ENCODE measurements at places on chromosomes 3 and 15.

- DNase-seq = no peak
These were observed 160.4 kb upstream of the CGNL1 start for GRCh38 chr15:57215881-57216280.

DNA sequence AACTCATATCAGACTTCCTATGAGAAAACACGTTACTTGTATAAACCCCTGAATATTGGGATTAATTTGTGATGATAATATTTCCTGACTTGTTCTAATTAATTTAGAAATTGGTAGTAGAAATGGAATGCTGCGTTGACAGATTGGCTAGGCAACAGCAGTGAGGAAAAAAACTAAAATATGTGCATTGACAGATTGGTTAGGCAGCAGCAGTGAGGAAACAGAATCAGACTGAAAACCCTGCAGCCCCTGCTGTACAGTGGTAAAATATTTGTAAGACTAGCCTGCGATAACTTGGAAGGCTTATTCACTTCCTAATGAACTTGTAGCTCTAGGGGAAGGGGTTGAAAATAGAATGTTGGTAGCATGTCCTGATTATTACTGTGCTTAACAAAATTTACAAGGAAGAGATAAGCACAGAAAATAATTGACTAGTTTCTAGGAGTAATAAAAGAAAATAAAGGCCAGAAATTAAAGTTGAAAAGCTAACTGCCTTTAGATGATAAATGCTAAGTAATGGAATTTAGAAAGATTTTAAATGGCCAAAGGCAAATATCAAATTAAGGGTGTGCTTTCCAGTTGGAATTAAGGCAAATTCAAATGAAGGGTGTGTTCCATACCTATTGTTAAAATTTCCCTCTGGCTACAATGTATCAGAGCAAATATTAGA, 29.9 kb upstream of the IL16 start:
- no peak for DNase-seq

GRCh38 chr3:101248736-101249135, 71.6 kb downstream of the IMPG2 start:
- no peak for DNase-seq

GRCh38 chr3:53072653-53073552, 27.0 kb upstream of the SFMBT1 start:
- DNase-seq = peak; percentile 69

DNA sequence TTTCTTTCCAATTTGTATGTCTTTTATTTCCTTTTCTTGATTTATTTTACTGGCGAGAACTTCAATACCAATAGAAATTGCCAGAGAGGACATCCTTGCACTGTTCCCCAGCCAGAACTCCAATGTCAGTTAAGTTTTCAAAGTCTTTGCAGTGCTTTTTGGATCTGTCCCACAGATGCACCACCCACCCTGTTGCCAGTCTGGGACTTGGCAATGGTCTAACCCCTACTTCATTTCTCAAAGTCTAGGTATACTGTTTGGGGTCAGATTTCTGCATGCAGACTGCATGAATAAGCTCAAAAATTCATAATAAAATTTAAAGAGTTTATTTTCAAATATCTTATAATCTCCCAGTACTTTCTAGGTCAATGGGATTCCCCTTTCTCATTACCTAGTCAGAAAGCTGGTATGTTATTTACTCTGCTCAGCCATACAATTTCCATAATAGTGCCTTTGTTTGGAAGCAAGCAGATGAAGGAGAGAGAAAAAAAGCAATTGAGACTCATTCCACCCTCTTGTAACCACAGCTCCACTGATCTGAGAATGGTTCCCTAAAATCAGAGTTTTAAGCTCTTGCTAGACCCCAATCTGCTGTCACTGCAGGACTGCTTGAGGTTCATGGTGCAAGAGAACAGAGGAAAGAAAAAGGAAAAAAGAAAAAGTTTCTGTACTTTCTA, 125.9 kb upstream of the PLXND1 start:
- no peak for DNase-seq

GRCh38 chr3:21484057-21484827, 266.8 kb downstream of the ZNF385D start:
- DNase-seq = no peak

DNA sequence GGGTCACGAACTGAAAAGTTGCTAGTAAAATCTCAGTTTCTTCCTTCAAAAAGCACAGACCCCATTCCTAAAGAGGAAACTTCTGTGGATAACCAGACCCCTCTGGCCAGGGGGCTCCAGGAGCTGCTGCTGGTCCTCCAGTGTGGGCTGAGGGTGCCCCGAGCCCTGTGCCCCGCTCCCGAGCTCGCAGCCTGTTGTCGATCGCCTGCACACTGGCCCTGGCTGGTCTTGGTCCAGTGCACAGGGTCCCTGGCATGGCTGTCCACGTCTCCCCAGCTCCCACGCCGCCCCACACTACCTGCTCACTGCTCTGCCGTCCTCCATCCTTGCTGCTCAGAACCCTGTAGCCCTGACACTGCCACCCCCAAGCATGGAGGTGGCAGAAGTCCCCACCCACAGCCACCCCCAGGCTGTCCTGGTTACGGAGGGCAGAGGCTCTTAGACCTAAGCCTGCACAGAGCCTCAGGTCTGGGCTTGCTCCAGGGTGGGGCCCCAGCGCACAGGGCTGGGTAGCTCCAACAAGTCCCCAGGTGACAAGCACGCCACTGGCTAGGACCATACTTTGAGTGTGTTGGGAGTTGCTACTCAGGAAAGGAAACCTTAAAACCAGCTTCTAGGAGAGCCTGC, 87.0 kb downstream of the PLXNA1 start:
- DNase-seq = no peak

DNA sequence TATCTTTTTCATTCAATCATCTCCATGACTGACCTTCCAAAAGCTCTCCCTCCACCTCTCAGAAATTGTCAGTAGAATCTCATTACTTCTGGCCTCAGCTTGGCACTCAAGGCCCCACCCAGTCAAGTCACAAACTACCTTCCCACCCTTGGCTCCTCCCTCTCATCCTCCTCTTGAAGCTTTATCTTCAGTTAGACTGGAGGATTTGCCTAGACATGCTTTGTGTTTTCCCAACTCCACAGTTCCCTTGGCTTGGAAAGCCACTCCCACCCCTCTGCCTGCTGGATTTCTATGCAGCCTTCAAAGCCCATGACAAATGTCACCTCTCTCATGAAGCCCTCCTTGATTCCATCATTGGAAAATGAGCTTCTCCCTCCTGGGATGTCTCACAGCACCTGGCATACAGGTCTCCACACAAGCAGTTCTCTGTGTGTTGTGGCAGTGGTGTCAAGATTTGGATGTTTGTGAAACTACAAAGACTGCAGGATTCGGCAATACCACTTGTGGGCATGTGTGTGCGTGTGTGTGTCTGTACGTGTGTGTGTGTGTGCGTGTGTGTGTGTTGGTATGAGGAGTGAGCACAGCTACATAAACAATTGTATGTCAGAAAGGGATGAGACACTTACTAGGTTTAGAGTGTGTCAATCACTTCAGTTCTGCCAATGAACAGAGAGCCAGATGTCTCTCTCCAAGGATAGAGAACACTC, 45.3 kb upstream of the VPS8 start:
- DNase-seq = no peak

- no peak for DNase-seq
These were observed 2.3 kb upstream of the TMEM266 start for GRCh38 chr15:76057332-76058000.

DNA sequence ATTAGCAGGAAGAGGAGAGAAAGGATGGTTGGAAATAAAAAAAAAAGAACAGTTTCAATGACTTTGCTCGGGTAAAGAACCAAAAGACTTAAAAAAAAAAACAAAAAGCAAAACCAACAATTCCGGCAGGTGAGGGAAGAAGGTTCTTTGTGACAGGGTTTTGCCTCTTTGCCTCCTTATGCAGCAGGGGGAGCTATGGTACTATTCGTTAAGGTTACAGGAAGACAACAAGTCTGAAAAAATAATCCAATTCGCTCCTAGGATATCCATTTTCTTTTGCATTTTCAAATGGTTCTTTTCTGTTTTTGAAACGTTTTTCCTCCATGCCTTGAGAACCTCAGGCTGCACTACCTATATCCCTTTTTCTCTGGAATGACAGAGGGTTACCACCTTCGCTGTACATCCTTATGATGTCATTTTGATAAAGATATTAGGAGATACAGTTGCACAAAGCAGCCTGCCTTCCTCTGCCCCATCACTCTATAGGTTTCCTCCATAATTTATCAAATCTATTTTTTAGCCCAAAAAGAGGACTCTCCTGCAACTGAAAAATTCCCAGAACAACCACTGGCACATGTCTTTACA, 55.0 kb downstream of the CFAP20DC start:
- no peak for DNase-seq

DNA sequence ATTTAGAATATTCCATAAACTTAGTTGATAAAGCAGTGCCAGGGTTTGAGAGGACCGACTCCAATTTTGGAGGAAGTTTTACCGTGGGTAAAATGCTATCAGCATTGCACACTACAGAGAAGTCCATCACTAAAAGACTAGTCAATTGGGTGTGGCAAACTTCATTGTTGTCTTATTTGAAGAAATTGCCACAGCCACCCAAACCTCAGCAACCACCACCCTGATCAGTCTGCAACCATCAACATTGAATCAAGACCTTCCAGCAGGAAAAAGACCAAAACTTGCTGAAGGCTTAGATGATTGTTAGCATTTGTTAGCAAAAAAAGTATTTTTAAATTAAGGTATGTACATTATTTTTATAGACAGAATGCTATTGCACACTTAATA, 60.5 kb downstream of the KLF13 start:
- no peak for DNase-seq

GRCh38 chr3:82783194-82783593, 1021.7 kb upstream of the GBE1 start:
- DNase-seq = no peak

DNA sequence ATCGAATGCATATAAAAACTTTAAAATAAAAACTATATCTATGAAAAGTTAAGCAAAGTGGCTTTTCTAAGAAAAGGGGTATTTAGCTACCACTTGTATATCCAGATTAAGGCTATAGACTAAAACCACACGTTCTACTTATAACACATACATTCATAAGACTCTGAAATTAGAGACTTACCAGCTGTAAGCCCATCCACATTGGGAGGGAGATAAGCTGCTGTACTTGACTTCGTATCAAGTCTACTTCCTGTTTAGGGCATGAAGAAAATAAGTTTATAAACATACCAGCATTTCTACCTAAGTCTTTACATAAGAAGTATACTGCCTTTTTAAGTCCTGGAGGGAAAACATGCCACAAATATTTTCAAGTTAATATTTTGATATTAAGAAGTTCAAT, 27.7 kb downstream of the AQR start:
- DNase-seq = no peak

GRCh38 chr3:71260782-71261181, 322.7 kb downstream of the FOXP1 start:
- DNase-seq = no peak

DNA sequence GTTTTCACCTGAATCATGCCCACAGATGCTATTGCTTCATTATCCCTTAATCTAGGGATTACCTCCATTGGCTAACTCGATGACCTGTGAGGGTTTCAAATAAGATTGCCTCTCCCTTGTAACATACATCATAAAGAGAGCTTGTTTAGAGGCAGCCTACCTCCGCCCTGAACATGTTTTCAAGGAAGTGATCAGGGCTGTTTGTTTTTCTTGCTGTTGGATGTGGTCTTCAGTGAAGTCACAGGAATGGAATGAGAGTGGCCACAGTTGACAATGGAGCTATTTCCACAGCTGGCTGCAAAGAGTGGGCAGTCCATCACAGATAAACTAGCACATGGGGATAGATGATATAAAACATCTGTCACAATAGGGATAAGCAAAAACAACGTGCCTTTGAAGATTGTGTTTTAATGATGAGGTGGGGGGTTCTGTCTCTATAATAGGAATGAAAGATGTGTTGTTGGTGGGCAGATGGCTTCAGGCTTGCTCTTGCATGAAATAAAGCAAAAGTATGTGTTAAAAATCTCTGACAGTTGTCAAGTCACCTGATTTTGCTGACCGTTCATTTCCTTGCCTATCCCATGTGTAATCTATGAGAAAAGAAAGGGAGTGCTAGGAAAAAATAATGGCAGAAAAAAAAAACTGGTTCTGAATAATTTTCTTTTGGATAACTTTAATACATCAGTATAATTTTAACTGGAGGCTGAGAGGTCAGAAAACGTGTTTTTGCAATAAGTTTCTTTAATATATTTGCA, 642.3 kb downstream of the RBMS3 start:
- no peak for DNase-seq

DNA sequence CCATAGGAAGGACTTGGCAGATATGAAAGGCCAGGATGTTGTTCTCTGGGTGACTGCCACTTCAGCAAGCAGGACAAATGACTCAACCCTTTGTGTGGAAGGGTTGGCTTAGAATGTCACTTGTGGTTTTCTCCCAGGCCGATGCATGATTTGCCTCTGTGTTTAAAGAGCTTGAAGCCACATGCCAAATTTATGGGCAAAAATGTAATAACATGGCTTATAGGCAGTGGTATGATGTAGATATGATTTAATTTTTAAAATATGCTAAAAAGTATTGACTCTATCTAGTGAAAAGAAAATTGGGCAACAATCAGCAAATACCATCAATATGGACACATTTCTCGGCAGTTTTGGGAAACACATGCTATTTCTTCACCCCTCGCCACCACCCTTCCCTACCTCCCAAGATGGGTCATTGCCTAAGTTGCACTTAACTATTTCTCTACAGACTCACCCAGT, 114.6 kb downstream of the CYP19A1 start:
- DNase-seq = no peak

GRCh38 chr3:52036829-52037228, 19.5 kb downstream of the DUSP7 start:
- no peak for DNase-seq

- no peak for DNase-seq
These were observed 60.3 kb downstream of the SLC6A6 start for GRCh38 chr3:14462738-14463137.

DNA sequence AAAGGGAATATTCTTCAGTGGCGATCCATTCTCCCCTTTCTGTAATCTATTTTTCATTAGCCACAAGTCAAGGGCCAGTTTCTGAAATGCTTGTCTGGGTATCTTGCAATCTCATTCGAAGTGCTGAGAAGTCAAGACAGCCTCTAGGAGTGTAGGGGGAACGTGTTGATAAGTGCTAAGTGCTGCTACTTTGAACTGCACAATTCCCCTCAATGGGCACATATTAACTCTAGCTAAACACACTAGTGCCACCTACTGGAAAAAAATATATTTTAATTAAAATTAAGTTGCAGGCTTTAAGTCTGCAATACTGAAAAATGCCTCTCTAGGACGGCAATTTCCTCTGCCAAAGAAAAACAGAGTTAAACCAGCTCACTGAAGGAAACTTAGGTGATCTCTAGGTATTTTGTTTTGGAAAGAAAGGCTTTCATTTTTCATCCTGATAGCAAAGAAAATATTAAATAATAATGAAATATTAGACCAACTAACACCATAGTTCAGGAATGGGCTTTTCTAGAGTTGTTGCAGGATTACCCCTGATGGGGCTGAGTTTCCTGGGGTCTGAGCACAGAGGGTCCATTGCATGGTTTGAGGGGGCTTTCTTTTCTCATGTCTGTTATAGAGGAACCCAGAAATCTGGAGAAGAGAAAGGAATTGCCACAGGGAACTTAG, 181.9 kb upstream of the KBTBD8 start:
- DNase-seq = no peak

DNA sequence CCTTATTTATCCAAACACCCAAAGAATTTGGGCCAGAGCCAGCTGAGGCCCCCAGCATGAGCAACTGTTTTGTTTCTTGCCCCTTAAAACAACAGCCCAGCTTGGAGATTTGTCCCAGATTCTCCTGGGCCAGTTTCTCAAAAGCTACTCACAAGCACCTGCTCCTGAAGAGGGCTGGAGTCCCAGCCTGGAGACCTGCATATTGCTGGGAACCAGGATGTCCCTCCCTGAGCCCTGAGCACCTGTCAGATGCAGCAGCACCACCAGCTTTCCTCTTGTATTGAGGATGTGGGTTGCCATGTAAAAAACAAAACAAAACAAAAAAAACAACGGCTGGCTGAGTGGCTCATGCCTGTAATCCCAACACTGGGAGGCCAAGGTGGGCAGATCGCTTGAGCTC, 7.0 kb upstream of the RFT1 start:
- DNase-seq = no peak
